NCI-H1105 treated with DMSO at 0.1 percent for 48 hours (cell line): ENCODE measurements at places on chromosomes 1 and 21.

- DNase-seq = peak; percentile 49
Observed at GRCh38 chr1:201254625-201255478, 28.5 kb upstream of the PKP1 start.

DNA sequence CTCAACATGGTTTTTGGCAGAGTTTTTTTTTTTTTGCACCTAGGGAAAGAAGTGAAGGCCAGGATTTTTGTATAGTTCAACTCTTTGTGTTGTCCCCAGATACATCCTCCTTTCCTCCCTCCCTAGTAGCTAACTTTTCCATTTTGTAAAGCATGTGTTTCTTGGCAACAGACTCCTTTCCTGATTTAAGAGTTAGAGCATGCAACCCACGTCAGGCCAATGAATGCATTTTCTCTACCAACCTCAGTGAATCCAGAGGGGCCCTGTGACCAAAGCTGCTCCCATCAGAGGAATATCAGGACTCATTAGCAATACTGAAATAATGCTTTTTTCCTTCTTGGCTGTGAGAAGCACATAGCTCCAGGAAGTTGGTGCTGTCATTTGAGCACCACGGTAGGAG, 287.2 kb downstream of the LMO4 start:
- DNase-seq = no peak

- no peak for DNase-seq
Observed at GRCh38 chr1:115409094-115410015, 71.3 kb upstream of the NGF start.

GRCh38 chr1:113201560-113201959, 128.6 kb downstream of the LRIG2 start:
- DNase-seq = no peak

GRCh38 chr1:69294171-69294570, 273.6 kb upstream of the LRRC7 start:
- no peak for DNase-seq
